ENCODE measurements at places on chromosomes 2 and 18.

- DNase-seq: no peak
These were observed 13.0 kb downstream of the ODC1 start for GRCh38 chr2:10434886-10435819.

- no peak for DNase-seq
These were observed 10.3 kb upstream of the FTCDNL1 start for GRCh38 chr2:199861132-199861774.

DNA sequence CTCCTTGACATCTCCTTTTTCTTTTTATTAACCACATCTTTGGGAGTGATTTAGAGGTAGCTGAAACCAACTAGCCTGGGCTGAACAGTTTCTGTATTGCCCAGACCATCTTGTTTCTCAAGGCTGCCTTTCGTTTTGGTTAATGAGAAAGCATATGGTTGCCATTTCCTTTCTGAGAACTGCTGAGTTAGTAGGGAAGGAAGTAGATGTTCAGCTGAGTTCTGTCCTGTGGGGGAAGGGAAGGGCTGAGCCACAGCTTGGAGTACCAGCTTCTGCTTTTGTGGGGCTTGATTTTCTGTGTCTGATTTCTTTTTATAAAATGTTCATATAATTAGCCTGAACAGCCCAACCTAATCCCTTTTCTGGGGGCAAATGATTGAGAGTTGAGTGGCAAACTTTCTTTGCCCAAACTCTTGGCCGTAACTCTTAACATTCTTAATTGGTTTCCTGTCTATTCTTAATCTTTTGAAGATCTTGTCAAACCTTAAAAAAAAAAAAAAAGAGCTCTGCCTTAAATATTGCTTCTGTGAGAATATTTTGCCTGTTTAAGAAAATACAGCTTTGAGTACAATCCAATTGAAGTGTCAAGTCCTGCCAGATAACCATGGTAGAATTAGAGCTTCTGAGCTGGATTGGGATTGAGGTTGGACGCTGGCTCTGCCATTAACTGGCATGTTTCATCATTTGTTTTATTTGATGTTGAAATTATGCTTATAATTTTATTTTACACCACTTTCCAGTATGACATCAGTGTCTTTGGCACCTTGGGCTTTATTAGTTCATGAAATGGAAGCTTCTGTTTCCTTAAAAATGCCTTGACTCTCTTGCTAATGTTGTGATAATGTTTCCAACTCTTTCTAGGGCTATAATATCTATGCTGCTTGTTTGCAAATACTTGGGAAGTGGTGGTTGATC is 1.9 kb upstream of the NABP1 start:
- DNase-seq: no peak

GRCh38 chr2:232927793-232928550 is 57.9 kb downstream of the SNORC start:
- no peak for DNase-seq

DNA sequence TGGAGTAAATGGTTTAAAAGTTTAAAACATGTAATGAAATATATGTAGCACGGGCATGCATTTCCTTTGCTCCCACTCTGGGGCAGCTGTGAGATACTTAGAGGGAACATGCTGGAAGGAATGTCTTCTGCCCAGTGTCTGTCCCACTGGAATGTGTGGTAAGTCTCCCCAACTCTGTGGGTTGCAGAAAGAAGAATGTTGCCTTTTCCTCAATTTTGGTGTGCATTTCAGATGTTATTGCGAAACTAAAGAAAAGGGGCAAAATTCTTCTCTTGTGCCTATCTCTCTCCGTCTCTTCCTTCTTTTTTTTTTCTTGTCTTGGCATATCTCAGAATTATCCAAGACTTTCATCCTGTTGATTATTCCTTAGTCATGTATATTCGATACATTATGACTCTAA is 201.1 kb downstream of the SH3RF3 start:
- DNase-seq: peak; percentile 50

DNA sequence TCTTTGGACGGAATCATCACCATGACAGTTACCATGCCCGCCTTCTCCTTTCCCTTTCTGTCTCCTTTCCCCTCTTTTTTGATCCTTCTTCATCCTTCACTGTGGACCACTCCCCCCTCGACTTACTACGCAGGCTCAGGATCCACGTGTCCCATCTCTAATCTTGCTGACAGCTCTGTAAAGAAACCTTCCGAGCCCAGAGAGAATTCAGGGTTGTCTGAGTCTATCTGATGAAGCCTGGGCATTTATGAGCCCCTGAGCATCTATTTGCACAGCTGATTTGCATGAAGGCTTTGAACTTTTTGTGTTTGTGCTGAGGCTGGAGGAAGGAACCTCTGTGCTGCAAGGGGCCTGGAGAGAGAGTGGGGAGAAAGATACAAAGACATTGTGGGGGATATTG is 50.7 kb downstream of the CIB4 start:
- DNase-seq: no peak

GRCh38 chr2:74374509-74375205 is 5.5 kb downstream of the DCTN1 start:
- peak; percentile 16 for DNase-seq

DNA sequence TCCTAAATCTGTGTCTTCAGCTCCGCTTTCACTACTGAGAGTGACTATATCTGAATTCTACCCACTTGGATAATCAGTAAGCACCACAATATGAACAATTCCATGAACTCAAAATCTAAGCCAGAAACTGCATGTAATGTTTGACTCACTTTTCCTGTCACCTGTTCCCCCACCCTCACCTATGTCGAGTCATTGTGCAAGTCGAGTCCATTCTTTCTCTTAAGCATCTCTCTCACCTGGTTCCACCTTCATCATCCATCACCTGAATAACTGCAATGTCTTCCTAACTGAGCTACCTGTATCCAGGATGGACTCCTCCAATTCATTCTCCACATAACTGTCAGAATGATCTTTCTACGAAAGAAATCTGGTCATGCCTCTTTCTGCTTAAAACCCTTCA is 58.2 kb downstream of the PPP1R1C start:
- DNase-seq: no peak

- no peak for DNase-seq
These were observed 4.5 kb upstream of the KIDINS220 start for GRCh38 chr2:8841932-8842331.

DNA sequence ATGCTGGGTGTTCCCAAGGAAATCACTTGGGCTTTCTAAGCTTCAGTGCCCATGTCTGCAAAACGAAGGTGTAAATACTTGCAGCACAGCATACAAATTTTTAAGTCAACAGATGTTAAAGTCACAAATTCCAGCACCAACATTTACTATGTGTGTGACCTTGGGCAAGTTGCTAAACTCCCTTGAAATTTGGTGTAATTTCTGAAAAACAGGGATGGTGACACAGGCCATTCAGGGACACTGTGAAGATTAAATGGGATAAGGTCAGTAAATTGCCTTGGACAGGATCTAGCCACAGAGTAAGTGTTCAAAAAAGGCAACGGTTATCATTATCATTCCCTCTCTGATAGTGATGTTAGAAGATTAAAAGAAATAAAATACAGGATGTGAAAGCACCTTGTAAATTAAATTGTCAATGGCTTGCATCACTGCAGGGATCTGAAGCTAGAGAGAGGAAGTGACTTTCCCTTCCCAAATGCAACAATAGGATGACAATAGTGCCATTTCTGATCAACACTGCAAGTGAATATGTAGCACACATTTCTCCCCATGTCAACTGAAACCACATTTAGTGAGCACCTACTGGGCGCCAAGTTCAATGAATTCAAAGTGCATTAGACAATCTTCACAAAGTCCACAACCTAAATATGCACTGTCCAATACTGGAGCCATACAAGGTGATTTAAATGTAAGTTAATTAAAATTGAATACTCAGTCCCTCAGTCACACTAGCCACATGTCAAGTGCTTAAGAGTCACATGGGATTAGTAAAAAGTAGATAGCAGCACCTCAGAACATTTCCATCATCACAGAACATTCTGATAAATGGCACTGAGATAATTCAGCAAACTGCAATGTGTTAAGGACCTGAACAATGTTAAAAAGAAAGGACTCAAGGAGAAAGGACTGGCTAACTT is 81.2 kb downstream of the STK39 start:
- no peak for DNase-seq

GRCh38 chr2:19207452-19207851 is 151.0 kb downstream of the OSR1 start:
- DNase-seq: no peak

DNA sequence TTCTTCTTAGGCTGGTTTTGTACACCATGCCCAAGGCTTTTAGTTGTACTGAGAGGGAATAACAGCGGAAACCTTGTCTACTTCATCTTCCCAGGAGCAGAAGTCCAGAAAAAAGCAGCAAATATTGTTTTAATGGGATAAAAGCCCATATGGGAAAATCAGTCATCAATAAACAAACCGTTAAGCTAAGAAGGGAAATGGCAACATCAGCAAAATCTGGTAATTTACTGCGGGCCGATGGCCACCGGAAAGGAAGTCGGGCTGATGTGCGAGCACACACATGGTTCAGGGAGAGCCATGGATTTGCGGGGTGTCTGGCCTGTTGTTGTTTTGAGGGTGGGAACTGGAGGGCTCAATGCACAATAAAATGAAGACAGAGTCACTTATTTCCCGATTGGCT is 300.7 kb upstream of the RAB6C start:
- DNase-seq: no peak

DNA sequence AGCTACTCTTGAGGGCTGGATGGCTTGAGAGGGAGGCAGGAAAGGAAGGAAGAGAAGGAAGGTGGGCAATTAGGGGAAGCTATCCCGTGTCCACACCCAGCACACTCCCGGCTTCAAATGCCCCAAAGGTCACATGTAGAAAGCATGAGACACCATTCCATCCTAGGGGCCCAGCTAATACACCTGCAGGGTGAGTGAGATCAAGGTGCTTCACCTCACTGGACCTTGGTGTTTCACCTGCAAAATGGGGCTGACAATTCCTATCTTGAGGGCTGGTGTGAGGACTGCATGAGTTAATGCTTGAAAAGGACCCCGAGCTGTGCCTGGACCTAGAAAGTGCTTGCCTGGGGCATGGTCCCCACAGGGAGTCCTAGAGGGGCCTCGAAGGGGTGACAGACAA is 50.8 kb upstream of the SMAD7 start:
- no peak for DNase-seq

- DNase-seq: no peak
These were observed 35.8 kb upstream of the FIGN start for GRCh38 chr2:163771596-163771995.

DNA sequence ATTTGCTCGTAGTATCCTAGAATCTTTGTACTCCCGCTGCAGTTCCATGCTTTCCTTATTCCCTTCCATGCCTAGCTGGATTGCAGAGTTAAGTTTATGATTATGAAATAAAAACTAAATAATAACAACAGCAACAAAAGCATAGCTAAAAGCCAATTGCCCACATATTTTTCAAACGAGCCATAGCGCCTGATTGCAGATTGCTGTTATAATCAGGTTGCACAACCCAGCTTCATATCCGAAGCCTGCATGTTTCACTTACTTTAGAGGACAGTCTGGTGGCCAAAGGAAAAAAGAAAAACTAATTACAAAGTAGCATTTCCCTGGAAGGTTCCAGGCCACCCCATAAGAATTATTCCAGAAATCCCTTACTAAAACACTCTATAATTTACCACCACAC is 31.9 kb upstream of the PNO1 start:
- DNase-seq: no peak

GRCh38 chr2:167572883-167573619 is 674.3 kb downstream of the STK39 start:
- DNase-seq: no peak

DNA sequence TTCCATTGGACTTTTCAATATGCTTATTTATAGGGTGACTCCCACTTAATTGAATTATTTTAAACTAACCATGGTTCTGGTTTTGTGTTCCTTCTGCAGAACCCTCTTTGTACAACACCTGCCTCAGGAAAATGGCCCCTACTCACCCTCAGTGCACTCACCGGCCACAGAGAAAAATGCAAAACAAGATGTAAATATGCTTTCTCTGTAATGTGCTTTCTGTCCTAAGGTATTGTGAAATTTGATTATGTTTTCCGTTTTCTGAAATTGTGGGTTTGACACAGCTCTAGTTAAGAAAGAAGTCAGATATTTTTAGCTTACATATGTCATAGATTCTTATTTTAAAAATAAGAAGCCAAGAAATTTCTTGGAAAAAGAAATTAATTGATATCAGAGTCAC is 357.7 kb upstream of the SMIM21 start:
- DNase-seq: no peak

- DNase-seq: peak; percentile 82
These were observed 17.2 kb upstream of the NMI start for GRCh38 chr2:151306621-151307020.

DNA sequence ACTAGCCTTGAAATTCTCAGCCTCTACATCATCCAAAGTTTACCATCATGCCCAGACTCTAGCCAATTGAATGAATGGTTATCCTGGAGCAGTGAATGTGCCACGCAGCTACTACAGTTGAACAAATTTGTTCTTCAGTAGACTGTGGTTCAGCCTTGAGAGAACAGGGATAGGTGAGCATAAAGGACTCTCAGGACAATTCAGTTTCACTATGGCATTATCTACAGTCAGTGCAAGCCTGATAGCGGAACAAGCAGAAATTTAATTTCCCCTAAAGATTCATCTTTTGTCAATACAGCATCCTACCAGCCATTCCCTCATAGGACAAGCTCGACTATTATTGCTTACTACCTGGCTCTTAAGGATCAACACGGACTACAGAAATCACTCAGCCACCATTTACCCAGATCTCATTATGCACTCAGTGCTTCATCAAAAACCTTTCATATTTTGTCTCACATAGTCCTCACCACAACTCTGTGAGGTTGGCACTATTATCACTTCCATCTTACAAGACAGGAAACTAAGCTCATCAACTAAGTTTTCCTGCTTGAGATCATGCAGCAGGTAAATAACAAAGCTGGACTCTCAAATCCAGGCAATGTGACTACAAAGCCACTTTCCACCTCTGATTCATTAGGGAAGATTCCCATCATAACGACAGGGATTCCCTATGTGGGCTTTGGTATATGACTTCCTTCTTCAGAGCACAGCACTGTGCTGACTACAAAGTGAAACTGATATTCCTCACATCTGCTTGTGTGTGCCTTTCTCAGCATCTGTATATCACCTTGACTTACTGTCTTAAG is 181.5 kb upstream of the ACVR2A start:
- no peak for DNase-seq
